ENCODE measurements at places on chromosomes 13 and 19.
A peak's percentile ranks its signal among the peaks of the same experiment; 100 is the strongest.

GRCh38 chr19:7522923-7523667 lies 671 bp downstream of the MCOLN1 start:
- no peak for DNase-seq

DNA sequence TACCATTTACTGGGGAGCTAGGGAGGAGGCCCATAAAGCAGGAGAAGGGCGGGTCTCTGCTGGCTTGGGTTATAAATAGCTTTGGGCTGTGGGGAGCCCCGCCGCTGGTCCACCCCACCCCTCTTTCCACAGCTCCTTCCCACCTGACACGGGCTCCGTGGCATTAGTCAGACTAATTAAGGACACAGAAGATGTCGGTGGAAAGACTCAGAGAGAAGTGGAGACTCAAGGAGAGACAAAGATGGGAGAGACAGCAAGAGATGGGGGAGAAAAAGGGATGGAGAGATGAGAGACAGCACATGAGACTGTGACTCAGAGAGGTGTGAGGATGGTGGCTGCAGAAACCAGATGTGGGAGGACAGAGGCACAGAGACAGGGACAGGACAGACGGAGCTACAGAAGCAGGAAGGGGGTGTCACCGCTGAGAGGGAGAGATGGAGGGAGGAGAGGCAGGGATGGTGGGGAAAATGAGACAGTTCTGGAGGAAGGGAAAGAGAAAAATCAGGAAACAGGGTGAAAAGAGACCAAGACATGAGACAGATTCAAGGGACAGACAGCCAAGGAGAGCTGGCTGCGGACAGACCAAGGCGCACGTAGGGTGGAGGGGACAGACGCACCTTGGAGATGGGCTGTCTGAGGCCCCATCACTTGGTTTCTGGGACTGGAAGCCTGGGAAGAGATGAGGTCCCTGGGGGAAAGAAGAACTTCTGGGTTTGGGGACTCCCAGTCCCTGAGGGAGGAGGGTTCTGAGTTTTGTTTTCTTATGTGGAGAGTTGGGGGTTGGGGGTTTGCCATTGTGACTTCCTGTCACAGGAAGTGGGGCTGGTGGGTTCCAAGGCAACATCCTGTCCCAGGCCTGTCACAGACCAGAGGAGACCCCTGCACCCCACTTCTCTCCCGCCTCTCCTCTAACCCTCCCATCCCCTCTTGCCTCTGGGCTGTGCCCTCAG lies 4.1 kb downstream of the ARHGEF1 start:
- DNase-seq = peak; percentile 56

GRCh38 chr19:6276447-6276846 lies 3.3 kb downstream of the MLLT1 start:
- no peak for DNase-seq

DNA sequence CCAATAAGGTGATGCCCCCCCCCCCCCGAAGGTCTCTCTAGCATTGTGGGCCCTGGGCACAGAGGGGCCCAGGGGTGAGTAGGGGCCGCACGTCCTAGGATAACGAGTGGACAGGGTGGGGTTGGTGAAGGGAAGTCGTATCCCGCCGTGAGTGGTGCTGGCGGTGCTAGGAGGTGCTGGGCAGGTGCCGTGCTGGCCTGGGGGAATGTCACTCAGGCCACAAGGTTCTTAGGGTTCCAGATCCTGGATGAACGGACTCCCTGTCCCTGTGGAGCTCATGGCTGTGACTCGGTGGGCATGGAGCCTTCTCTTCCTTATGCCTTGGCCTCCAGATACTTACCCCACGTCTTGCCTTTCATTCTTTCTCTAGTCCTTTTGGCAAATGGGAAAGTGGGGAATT lies 157.4 kb upstream of the SOX1 start:
- DNase-seq = no peak

DNA sequence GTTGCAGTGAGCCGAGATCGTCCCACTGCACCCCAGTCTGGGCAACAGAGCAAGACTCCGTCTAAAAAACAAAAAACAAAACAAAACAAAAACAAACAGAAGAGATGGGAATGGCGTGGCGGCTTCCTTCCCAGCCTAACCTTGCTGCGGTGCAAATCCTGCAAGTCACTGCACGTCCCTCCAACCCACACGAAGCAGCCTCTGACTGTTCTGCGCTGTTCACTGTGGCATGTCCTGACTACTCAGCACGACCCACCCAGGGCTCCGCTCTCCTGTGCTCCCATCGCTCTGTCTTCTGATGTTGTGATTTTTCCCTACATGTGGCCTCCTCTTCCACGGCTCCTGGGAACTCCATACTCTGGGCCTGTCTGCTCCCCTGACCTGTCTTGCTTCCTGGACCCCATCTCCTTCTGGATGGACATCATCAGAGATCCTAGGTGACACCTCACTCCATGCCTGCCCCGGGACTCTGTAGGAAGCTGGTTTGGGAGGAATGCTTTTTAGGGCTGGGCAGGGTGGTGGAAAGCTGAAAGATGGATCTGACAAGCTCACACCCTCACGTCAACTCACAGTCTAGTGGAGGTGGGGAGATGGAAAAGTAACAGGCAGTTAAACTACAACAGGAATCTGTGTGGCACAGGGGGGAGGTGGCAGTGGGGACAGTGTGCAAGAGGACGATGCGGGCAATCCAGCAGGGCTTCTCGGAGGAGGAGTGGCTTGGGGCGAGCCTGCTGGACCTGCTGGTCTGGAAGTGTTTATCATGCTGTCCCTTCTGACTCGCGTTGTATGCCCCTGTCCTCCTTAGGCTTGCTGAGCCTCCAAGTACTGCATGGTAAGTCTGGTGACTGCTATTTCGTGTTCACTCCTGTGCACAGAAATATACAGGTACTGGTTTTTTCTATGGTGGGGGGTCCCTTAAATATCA lies 18.8 kb downstream of the ZSCAN5A start:
- DNase-seq = no peak

DNA sequence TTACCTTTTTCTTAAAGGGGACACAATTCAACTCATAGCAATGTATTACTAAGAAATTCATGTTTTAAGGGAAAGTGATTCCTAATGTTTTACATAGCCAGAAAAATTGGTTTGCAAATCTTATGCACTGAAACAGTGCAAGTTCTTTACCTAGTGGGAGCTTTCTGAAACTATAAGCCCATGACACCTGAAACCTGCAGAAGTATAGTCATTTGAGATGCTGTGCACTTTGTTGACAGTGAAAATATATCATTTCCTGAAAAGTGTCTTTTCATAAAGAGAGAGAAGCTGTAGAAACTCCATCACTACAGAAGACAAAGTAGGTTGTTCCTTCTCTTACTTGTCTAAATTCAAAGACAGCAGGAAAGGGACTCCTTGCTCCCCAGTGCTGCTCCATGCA lies 517.1 kb downstream of the LMO7 start:
- DNase-seq = no peak

GRCh38 chr13:98286799-98287198 lies 109.7 kb upstream of the RNF113B start:
- no peak for DNase-seq

GRCh38 chr13:36282821-36283432 lies 14.7 kb downstream of the CCDC169 start:
- DNase-seq = no peak

DNA sequence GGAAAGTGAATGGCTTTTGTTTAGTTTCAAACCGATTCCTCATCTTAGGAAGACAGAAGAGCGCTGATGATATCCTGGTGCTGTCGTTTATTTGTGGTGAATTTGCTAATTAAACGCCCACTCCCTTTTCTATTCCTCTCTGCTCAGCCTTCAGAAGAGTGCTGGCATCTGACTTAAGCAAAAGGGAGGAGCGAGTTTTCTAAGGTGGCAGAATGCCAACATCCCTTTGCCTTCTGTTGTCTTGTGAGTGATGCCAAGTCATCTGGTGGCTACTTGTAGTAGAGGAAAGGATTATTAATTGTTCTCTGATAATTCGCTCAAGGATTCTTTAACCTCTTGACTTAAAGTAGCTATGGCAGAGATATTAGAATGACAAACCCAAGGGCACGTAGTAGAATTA lies 68.1 kb downstream of the ERCC5 start:
- DNase-seq = no peak

GRCh38 chr13:74683411-74683810 lies 549.2 kb upstream of the KLF12 start:
- no peak for DNase-seq

DNA sequence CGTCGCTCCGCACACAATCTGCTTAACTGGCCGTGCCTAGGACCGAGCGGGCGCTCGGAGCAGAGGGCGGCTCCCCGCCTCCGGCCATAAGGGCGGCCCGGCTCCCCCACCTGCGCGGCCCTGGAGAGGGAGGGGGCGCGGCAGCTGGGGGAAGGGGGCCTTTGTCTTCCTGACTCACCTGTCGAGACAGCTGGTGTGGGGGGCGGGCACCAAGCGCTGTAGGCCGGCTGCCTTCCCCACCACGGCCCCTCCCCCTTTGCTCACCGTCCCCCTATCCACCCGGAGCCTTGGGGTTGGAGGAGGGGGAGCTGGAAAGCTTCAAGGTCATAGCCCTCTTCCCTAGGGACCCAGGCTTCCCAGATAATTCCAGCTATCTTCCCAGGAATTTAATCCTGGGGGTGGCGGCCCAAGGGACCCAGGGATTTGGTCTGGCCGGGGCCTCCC lies 1.2 kb downstream of the VASP start:
- DNase-seq = peak; percentile 50

- no peak for DNase-seq
Observed at GRCh38 chr13:74794582-74794981, 660.4 kb upstream of the KLF12 start.

GRCh38 chr13:46032341-46032740 lies 20.2 kb downstream of the ZC3H13 start:
- DNase-seq = no peak

DNA sequence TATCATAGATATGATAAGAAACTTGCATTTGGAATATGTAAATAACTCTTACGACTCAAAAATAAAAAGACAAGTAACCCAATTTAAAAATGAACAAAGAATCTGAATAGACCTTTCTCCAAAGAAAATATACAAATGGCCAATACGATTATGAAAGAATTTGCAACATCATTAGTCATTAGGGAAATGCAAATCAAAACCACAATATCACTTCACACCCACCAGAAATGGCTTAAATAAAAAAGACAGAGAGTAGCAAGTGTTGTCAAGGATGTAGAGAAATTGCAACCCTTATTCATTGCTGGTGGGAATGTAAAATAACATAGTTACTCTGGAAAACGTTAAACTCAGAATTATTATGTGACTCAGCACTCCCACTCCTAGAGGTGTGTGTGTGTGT lies 226.6 kb upstream of the MAB21L1 start:
- DNase-seq = no peak

DNA sequence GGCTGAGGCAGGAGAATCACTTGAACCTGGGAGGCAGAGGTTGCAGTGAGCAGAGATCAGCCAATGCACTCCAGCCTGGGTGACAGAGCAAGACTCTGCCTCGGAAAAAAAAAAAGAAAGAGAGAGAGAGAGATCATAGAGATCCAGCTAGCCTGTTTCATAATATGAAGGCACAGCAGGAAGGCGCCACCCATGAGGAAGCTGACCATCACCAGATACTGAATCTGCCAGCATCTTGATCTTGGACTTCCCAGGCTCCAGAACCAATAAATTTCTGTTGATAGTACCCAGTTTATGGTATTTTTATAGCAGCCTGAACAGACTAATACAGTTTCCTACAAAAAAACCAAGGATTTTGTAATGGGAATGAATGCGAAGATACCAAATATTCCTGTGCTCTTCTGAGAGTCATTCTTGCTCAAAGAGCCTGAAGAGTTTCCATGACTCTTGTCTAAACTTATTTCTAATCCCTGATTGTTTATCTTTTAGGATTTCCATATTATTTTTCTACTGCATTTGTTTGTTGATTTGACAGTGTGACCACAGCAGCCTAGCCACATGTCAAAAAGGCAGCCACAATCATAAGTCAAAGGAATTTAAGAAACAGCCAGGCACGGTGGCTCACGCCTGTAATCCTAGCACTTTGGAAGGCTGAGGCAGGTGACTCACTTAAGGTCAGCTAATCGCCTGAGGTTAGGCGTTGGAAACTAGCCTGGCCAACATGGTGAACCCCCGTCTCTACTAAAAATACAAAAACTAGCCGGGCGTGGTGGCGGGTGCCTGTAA lies 37.7 kb upstream of the PDCD5 start:
- DNase-seq = no peak

DNA sequence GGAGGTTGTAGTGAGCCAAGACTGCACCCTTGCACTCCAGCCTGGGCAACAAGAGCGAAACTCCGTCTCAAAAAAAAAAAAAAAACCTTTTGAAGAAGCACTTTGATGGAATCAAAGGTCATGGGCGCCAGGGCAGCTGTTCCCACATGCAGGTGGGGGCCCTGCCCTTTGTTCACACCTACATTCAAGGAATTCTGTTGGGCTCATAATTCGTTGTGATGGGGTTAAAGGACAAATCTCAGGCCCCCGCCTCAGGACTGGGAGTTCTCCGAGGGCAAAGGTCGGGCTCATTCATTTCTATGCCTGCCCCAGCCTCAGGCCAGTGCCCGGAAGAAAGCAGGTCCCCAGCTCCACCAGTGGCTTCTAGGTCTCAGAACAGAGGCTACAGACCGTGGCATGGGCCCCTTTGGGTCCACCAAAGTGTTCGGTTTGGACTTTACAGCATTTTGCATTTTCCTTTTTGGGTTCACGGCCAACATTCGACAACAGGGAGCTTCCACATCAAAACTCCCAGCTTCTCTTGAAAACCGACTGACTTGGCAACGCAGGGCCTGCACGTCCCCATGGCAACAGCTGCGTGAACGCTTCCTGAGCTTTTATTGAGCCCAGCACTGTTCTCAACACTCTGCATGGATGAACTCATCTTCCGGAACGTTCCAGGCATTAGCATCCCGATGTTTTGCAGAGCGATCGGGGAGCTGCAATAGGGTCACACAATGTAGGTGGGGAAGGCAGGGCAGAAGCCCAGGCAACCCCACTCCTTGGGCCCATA lies 10.1 kb upstream of the GTF2F1 start:
- no peak for DNase-seq

GRCh38 chr13:20911037-20911436 lies 8.5 kb upstream of the XPO4 start:
- DNase-seq = no peak

GRCh38 chr19:19554074-19555023 lies 16.3 kb downstream of the CILP2 start:
- peak; percentile 48 for DNase-seq

- no peak for DNase-seq
Observed at GRCh38 chr13:96093296-96094006, 3.5 kb downstream of the HS6ST3 start.

DNA sequence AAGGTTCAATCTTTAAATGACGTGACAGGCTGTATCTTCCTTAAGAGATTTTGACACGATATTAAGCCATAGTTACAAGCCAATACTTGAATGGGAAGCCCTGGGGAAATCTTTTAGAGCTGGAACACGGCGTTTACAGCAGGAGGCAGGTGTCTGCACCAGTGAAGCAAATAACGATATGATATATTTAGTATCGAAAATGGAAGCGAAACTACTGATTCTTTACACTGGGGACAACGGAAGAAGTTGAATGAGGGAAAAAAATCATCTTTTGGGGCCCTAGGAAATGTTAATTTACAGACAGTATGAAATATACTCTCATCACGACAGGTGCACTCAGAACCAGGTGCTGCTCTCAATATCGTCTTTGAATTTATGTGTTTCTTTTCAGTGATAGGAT lies 793.9 kb upstream of the PCDH20 start:
- no peak for DNase-seq

DNA sequence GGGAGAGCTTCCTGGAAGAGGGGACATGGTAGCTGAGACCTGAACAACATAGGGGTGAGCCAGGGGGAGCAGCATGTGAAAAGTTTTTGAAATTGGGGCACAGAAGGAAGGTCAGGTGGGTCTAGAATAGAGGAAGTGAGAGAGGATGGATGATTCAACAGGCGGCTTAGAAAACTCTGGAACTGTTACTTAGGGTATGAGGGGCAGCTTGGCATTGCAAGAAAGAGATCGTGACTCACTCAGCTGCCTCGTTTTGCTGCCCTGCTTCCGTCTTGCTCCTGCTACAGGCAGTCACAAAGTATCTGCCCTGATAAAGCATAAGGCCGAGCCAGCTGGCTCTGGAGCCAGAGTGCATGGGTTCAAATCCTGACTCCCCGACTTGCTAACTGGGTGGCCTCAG lies 1.3 kb upstream of the CEACAM20 start:
- DNase-seq = no peak
